Fibroblast of pulmonary artery (primary cell): ENCODE measurements at places on chromosomes 5 and 9.

GRCh38 chr5:33758737-33759136 lies 133.1 kb downstream of the ADAMTS12 start:
- no peak for DNase-seq

- DNase-seq, result no peak
These were observed 3.0 kb downstream of the PKN3 start for GRCh38 chr9:128705051-128705965.

DNA sequence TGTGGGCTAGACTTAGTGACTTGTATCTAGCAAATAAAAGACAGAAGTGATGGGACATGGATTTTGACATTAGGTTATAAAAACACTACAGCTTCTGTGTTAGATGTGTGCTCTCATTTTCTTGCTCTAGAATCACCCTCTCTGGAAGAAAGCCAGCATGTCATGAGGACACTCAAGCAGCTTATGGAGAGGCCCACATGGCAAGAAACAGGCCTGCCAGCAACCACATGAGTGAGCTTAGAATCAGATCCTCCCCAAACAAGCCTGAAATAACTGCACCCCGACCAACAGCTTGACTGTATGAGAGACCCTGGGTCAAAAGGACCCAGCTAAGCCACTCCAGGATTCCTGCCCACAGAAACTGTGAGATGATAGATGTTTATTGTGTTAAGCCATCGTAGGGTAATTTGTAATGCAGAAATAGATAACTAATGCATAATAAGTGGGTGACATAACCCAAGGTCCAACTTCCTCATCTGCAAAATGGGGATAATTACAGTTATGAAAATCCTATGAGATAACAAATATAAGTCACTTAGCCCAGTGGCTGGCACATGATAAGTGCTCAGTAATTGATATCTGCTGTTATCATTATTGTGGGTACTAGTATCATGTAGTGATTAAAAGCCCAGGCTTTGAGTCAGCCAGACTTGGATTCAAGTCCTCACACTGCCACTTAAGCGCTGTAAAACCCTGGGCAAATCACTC lies 86.5 kb downstream of the KLHL3 start:
- DNase-seq, result peak; percentile 56

GRCh38 chr5:179818746-179819295 lies 1.9 kb upstream of the SQSTM1 start:
- DNase-seq, result peak; percentile 96
